Stimulated activated CD4-positive, alpha-beta T cell treated with anti-CD3 and anti-CD28 coated beads, Interleukin-4, amount 100 ng/mL, for 4 hours (primary cell): ENCODE measurements at places on chromosomes 7 and 10.

GRCh38 chr7:77811516-77812289 is 13.1 kb downstream of the PHTF2 start:
- no peak for DNase-seq

- DNase-seq = no peak
Observed at GRCh38 chr7:67610897-67611296, 614.3 kb downstream of the TYW1 start.

DNA sequence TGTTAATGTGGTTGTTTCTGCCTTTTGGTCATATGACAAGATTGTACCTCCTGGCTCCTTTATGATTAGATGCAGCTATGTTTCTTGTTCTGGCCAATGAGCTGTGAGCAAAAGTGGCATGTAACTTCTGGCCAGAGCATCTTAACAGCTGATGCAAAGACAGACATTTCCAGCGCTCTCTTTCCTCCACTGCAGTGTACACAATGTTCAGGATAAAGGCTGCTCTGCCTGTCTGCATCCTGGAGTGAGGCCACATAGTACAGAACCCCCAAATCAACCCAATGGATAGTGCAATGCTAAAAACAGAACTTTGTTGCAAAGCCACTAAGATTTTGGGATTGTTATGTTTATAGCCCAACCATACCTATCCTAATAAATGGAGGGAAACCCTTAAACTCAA is 17.9 kb downstream of the EPC1 start:
- no peak for DNase-seq

DNA sequence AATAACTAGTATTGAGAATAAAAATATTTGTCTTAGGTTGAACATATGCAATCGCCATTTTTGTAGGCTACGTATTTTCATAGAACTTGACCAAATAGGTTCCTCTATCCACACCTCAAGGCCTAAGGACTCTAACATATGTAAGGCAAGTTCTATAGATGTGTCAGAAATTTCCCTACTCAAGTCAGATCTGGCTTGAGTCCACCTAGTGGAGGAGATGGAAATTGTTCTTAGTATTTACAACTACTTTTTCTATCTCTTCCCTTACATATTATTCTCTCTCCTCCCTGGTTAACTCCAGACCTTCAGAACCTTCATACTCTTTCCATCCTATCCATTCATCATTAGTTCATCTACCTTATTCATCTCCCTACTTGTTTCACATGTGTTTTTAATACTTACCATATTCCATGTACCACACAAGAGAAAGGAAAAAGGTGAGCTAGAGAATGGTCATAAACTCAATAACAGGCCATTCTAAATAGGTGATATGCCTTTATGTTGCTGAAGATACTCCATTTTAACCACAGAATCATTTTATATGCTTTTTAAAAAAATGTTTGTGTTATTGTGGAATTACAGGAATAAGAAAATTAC is 174.5 kb upstream of the HDAC9 start:
- no peak for DNase-seq

DNA sequence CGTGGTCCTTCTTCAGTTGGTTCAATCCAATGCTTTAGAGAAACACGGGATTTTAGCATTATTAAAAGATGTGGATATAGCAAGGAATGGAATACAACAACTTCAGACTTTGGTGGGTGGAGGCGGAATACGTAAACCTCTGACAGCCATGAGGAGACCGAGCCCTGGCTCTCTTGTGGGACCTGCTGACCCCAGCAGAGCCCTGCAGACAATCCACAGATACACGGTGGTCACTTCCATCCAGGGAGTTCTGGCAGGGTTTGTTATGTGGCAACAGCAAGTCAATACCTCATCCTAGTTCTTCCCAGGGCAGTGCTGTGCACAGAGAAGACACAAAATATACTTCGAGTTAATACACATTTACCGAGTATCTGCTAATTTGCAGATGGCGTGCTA is 118.5 kb upstream of the DIP2C start:
- no peak for DNase-seq

GRCh38 chr10:130844310-130844709 is 467.2 kb downstream of the TCERG1L start:
- no peak for DNase-seq

GRCh38 chr7:80843018-80843677 is 75.7 kb downstream of the SEMA3C start:
- no peak for DNase-seq

DNA sequence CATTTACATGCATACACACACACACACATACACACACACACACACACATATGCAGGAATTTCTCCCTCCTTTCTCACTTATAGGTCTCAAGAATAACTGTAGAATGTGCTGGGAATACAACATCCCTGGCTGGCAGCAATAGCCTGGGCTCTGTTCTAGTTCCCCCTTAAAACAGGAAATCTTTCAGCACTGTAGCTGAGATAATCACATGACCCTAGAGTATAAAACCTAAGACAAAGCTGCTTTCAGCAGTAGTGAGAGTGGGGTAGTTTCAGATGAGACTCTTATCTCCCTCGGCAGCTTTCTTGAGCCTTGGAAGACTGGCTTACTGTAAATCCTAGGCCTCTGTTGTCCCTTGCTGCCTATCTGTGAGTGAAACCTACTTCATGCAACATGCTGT is 137.4 kb upstream of the AKR1E2 start:
- DNase-seq = no peak

GRCh38 chr10:8104005-8104404 is 49.5 kb downstream of the GATA3 start:
- DNase-seq = no peak

DNA sequence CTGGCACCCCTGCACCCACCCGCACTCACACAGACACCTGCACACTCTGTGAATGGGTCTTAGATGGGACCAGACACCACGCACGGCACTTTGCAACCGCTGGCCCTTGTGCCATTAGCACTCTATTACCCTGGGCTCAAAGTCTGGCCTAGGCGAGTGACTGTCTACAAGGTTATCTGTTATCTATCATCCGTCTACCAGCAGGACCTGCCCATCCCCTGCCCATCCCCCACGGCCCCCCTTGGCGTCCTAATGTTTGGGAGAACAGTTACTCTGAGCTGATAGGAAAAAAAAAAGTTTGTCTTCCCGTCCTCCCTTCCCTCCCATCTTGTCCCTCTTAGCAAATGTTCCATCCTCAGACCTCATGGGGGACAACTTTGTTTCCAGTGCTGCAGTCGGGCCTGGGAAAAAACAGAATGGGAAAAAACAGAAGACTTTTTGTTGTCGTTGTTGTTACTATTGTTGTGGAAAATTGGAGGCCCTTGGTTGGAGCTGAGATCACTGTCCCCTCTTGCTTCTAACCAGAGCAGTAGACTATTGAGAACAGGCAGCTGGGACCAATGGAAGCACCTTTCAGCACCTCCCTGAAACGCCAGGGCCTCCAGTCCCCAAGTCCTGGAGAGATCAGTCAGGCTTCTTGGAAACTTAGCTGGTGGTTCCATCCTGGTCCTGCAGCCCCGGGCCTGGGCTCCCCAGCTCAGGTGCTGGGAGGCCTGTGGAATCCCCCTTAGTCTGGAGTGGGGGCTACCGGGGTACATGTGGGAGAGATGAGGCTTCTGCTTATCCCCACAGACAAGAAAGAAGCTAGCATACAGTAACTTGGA is 12.2 kb downstream of the UNCX start:
- no peak for DNase-seq

GRCh38 chr10:133258818-133259601 is 17.7 kb downstream of the ADAM8 start:
- DNase-seq = peak; percentile 90

DNA sequence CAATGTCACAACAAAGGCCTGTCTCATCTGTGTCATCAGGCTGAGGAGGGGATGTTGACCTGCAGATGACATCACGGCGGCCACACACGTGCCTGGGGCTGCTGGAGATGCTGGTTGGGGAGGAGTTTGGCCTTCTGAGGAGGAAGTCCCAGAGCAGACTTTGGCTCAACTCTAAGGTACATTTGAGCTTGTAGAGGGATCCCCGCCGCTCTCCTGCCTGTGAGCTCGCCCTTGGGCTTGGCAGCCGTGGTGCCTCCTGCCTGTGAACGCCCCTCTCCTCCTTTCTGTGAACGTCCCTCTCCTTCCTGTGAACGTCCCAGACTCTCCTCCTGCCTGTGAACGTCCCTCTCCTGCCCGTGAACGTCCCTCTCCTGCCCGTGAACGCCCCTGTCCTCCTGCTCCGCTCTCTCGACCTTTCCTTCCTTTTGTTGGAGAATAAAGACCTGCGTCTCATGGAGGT is 176.4 kb downstream of the DNAJB6 start:
- no peak for DNase-seq

GRCh38 chr10:99815621-99816020 is 33.2 kb downstream of the ABCC2 start:
- no peak for DNase-seq

DNA sequence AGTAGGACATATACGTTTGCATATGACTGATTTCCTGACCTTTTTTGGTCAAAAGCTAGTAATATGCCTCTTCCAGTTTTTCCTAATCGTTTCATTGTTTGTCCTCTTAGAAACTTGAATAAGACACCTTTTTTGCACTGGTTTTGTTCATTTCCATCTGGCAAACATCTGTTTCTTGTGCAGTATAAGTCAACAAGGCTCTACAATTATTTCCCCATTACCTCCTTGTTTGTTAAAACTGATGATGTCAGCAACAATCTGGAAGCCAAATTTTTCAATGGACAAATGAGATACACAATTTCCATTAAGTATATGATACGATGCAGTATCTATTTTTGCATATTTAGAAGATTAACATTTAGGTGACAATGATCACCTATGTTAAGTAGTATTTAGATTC is 148.8 kb downstream of the NRBF2 start:
- no peak for DNase-seq

GRCh38 chr10:132407243-132407746 is 10.3 kb downstream of the PWWP2B start:
- DNase-seq = no peak

- no peak for DNase-seq
Observed at GRCh38 chr7:85685901-85686300, 499.0 kb upstream of the SEMA3D start.

DNA sequence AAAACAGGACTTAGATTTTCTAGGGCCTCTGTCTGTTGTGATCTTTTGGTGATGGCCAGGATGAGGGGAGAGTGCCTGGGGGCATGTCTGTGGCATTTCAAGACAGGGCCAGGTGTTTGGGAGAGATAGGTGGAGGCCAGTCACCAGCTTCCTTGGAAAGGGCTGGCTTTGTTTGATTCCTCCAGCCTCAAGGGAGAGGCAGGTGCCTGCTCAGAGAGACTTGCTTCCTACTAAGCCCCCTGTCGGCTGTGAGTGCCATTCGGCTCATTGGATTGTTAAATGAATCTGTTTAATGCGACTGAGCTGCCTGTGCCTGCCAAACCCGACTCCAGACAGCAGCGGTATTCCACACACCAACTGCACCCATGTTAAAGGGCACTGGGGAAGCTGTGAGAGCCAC is 304.1 kb upstream of the COBL start:
- DNase-seq = no peak

DNA sequence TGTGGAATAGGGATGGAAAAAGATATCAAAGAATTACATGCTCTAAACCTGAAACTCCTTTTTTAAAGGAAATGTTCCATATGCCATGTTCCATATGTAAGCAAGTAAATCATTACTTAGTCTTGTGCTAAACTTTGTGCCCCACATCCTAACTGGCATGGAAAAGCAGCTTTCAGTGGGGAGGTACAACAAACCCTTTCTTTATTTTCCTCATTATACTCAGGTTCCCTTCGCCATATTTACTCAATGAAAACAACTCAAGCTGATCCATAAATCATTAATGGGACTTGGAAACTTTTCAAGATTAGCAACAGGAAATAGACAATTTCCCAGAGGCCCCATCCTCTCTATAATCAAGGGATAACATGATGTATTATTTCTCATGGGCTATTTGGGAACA is 56.0 kb downstream of the GSAP start:
- DNase-seq = no peak

DNA sequence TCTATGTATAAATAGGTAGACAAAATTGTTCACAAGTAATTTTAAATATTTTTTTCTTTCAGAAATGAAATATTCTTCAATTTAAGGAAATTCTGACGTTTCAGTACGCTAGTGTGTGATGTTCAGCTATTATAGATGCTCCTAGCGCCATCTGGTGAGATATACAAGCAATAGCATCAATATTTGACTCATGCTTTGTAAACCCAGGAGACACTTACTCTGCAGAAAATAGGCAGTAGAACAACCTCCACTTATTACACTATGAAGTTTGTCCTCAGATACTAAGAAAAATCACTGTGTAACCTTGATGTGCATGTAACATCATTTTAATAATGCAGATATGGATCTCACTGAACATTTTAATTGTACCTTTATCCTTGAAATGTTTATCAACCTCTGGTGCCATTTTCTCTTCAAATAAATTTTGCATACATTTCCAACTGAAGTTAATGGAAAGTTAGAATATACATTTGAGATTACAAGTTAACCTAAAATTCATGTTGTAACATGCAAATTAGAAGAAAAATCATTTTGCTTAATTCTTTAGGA is 151.5 kb upstream of the FAM3C start:
- DNase-seq = no peak

DNA sequence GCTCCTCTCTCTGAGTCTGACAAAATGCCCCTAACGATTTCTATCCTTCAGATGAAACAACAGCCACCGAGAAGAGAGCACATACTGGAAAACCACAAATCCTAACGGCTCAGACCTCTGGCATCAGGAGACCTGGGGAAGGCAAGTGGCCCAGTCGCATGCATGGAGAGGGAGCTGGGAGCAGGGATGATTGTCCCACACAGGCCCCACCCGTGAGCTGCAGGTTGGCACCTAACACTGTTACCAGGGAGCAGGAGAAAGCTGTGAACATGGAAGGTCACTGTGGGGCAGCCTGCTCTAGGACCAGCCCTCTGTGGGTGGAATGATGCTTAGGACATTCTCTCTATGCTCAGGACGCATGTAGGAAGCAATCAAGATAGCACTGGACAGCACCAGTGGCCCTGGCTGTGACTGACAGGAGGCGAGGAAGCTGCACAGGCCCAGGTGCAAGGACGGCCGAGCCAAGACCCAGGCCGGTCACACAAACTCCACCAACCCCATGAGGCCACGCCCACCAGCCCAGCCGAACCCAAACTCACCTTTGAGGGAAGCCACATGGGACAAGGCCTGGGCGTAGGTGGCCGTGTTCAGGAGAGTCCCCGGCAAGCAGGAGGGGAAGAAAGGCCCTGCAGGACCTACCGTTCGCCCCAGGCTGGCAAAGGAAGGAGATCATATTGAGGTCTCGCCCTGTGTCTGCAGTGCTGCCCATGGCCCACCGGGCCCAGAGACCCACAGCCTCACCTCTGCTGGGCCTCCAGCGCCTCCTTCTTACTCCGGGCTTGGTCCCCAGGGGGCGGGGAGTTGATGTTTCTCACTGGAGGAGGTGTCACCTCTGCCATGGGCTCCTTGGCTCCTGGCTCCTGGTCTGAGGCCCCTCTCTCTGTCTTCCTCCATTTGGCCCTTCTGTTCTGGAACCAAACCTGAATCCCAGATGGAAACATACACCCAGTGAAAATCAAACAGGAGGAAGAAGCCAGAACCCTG is 9.7 kb downstream of the DRGX start:
- no peak for DNase-seq

- DNase-seq = no peak
Observed at GRCh38 chr10:78021201-78021600, 8.1 kb downstream of the POLR3A start.
